ENCODE measurements at places on chromosomes 6 and 20. TPM values are rescaled to one million over a fixed set of nuclear protein-coding genes. Genes with fewer than 3 reads are reported as not detected.

FAM162B gene
- total RNA-seq = 7.7 TPM

CST4 gene
- total RNA-seq = not detected

OR2H1 gene
- total RNA-seq = not detected

- peak; percentile 35 for DNase-seq
Measured at GRCh38 chr6:1695546-1696462, 86.1 kb downstream of the FOXC1 start.

GRCh38 chr6:111978532-111979149, 75.3 kb upstream of the CCN6 start:
- no peak for DNase-seq

DNA sequence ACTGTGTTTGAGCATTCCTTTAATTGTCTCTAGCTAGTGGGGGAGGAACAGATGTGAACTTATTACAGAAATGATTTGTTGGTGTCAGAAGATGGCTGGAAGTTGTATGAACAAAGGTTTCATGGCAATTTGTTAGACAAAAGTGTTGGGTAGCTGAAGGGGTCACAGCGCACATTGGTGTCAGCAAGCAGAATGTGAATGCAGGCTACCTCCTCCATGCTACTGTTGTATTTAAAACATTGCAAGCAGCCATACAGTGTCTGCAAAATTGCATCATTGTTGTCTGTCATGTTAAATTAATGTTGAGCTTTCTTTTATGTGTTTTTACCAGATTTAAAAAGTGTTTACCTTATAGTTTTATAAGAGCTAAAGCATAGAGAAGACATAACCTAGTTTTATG, 6.2 kb downstream of the LRRC1 start:
- DNase-seq = no peak

GRCh38 chr6:53986721-53987521, 124.3 kb upstream of the MLIP start:
- no peak for DNase-seq

- no peak for DNase-seq
Measured at GRCh38 chr20:39109933-39110818, 148.0 kb downstream of the DHX35 start.
